Neural cell (in vitro differentiated cells): ENCODE measurements at places on chromosomes 5 and 9. TPM values are rescaled to one million over a fixed set of nuclear protein-coding genes. Genes with fewer than 3 reads are reported as not detected.

The THG1L gene
- polyA plus RNA-seq: 7.9 and 11.9 TPM in 2 replicates

The SPINK13 gene
- not detected in 2 replicates for polyA plus RNA-seq

The FOXD4L4 gene
- polyA plus RNA-seq: 0.10 TPM in 1 of 2 replicates, not detected in the other

The EIF4E1B gene
- 0.82 TPM in 1 of 2 replicates, not detected in the other for polyA plus RNA-seq

The FOXD4L5 gene
- 0.06 and 0.12 TPM in 2 replicates for polyA plus RNA-seq

The SLC23A1 gene
- polyA plus RNA-seq: not detected in 2 replicates

The GRXCR2 gene
- 0.36 TPM in 1 of 2 replicates, not detected in the other for polyA plus RNA-seq

The GPX3 gene
- polyA plus RNA-seq: 4.0 and 5.1 TPM in 2 replicates

The LECT2 gene
- not detected in 2 replicates for polyA plus RNA-seq

The PDE6A gene
- polyA plus RNA-seq: not detected in 2 replicates

The NUP214 gene
- polyA plus RNA-seq: 10.5 and 15.0 TPM in 2 replicates

The HTR1A gene
- polyA plus RNA-seq: not detected in 2 replicates

The DNAH5 gene
- polyA plus RNA-seq: 11.3 and 12.8 TPM in 2 replicates

The FBP2 gene
- polyA plus RNA-seq: not detected in 2 replicates

The IFNA13 gene
- not detected in 2 replicates for polyA plus RNA-seq

The FOCAD gene
- polyA plus RNA-seq: 23.5 and 39.5 TPM in 2 replicates

The ACOT12 gene
- 1.2 and 3.0 TPM in 2 replicates for polyA plus RNA-seq

The SYNPO gene
- polyA plus RNA-seq: 0.14 TPM in 1 of 2 replicates, not detected in the other

The PGM5 gene
- polyA plus RNA-seq: not detected in 2 replicates

The HAPLN1 gene
- 0.10 TPM in 2 replicates for polyA plus RNA-seq

The PCDHB5 gene
- 4.5 and 4.7 TPM in 2 replicates for polyA plus RNA-seq

The LAMC3 gene
- polyA plus RNA-seq: 0.04 TPM in 1 of 2 replicates, not detected in the other

The CDH12 gene
- 2.1 and 2.3 TPM in 2 replicates for polyA plus RNA-seq

The POLR3G gene
- 0.56 and 2.7 TPM in 2 replicates for polyA plus RNA-seq

The GPBP1 gene
- polyA plus RNA-seq: 122 and 149 TPM in 2 replicates

The EGR1 gene
- 8.9 and 15.6 TPM in 2 replicates for polyA plus RNA-seq

The CEP72 gene
- polyA plus RNA-seq: 5.9 and 7.0 TPM in 2 replicates

The PTGES gene
- 0.63 and 1.2 TPM in 2 replicates for polyA plus RNA-seq

The GPR151 gene
- 0.90 and 1.0 TPM in 2 replicates for polyA plus RNA-seq

The RETREG1 gene
- polyA plus RNA-seq: 20.4 and 25.4 TPM in 2 replicates

The CCDC183 gene
- 5.5 and 8.8 TPM in 2 replicates for polyA plus RNA-seq

The PCDHB6 gene
- polyA plus RNA-seq: 1.6 and 1.7 TPM in 2 replicates

The QRFP gene
- not detected in 2 replicates for polyA plus RNA-seq

The SLC36A2 gene
- polyA plus RNA-seq: not detected in 2 replicates

The MEGF10 gene
- 0.05 and 0.18 TPM in 2 replicates for polyA plus RNA-seq

The ARHGEF37 gene
- 0.53 and 0.68 TPM in 2 replicates for polyA plus RNA-seq

The UCK1 gene
- polyA plus RNA-seq: 45.9 and 48.2 TPM in 2 replicates

The ABCA1 gene
- polyA plus RNA-seq: 5.1 and 5.2 TPM in 2 replicates

The KIAA1958 gene
- 8.4 and 8.7 TPM in 2 replicates for polyA plus RNA-seq

The ENTPD2 gene
- polyA plus RNA-seq: not detected in 2 replicates

The MYMK gene
- polyA plus RNA-seq: not detected in 2 replicates

The GRIA1 gene
- polyA plus RNA-seq: 59.6 and 68.9 TPM in 2 replicates

The LCN10 gene
- polyA plus RNA-seq: not detected in 2 replicates

The ZFP2 gene
- 7.6 and 14.5 TPM in 2 replicates for polyA plus RNA-seq

The IQGAP2 gene
- polyA plus RNA-seq: 4.0 and 5.2 TPM in 2 replicates

The OSMR gene
- not detected in 2 replicates for polyA plus RNA-seq
